ENCODE measurements at places on chromosomes 5 and 9. TPM values are rescaled to one million over a fixed set of nuclear protein-coding genes. Genes with fewer than 3 reads are reported as not detected.

GRCh38 chr9:35842020-35842745 lies 13.2 kb downstream of the TMEM8B start:
- H3K27ac ChIP-seq, result no peak overlapping the region
- no peak overlapping the region for H3K4me3 ChIP-seq
- no peak for DNase-seq

GRCh38 chr5:158117467-158118160 lies 258.7 kb upstream of the CLINT1 start:
- no peak for DNase-seq
- H3K4me1 ChIP-seq, result no peaks in the 10 kb centered on the region
- H3K36me3 ChIP-seq, result no peaks in the 10 kb centered on the region
- H3K27ac ChIP-seq, result no peak overlapping the region
- H3K27me3 ChIP-seq, result no peaks in the 10 kb centered on the region
- H3K4me3 ChIP-seq, result no peak overlapping the region

DNA sequence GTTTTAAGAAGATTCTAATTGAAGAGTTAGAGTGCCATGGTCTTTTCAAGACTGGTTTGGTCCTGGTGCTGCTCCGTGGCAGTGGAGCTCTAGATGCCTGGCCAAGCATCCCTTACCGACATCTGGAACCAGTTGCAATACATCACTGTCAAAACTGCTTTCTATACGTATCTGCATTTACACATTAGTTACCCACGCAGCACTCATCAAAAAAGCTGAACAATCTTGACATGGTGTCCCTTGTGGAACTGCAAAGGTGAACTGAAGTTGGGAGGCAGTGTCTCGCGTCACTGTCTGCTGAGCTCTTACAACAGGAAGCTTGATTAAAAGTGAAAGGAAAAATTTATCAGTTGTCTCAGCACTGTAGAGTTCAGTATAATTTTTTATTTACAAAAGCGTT lies 82.6 kb downstream of the PBX3 start:
- DNase-seq, result peak; percentile 1
- peaks cover 78% of the 10 kb centered on the region for H3K27me3 ChIP-seq
- no peak overlapping the region for H3K27ac ChIP-seq
- H3K4me1 ChIP-seq, result no peaks in the 10 kb centered on the region
- no peaks in the 10 kb centered on the region for H3K36me3 ChIP-seq

- no peaks in the 10 kb centered on the region for H3K27me3 ChIP-seq
- no peaks in the 10 kb centered on the region for H3K36me3 ChIP-seq
- H3K4me1 ChIP-seq, result no peaks in the 10 kb centered on the region
- no peak overlapping the region for H3K4me3 ChIP-seq
- DNase-seq, result no peak
Measured at GRCh38 chr5:85000671-85001070, 616.0 kb upstream of the EDIL3 start.

- no peak for DNase-seq
- H3K4me3 ChIP-seq, result no peak overlapping the region
Measured at GRCh38 chr5:36377192-36377591, 75.5 kb upstream of the RANBP3L start.

DNA sequence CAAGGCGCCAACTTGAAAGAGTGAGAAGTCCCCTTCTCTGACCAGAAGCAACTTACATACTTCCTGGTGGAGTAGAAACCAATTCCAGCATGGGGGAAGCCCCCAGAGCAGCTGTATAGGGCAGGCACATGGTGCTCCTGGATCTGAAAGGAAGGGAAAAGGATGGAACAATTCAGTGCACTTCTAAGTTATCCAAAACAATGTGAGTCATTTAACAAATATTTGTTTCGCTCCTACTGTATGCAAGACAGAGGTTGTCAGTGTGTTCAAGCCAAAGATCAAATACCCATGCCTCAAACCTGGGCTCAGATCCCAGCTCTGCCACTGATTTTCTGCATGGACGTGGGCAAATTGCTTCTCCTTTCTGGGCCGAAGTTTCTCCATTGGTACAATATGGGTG lies 67.1 kb downstream of the LHX2 start:
- no peak overlapping the region for H3K27ac ChIP-seq
- H3K27me3 ChIP-seq, result peaks cover 8% of the 10 kb centered on the region
- no peak overlapping the region for H3K4me3 ChIP-seq
- DNase-seq, result no peak

DNA sequence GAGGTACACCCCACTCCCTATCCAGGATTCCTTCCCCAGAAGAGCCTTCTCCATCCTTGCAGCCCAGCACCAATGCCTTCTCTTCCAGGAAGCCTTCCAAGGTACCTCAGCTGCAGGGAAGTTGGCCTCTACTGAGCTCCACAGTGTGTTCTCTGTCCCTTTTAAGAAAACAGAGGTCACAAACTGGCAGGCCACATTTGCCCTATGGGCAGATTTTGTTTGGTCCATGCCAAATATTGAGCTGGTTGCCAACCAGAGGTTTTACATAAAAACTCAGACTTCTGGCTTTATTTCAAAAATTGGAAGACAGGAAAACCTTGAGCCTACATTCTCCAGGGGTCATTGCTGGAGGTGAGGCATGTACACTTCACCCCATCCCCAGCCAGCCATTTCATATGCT lies 9.0 kb upstream of the NDST1 start:
- no peak for DNase-seq
- no peak overlapping the region for H3K27ac ChIP-seq
- H3K4me1 ChIP-seq, result peaks cover 10% of the 10 kb centered on the region
- no peak overlapping the region for H3K4me3 ChIP-seq

GRCh38 chr9:115758441-115758840 lies 395.1 kb upstream of the PAPPA start:
- DNase-seq, result no peak
- H3K4me1 ChIP-seq, result peaks cover 19% of the 10 kb centered on the region
- H3K4me3 ChIP-seq, result no peak overlapping the region
- H3K27me3 ChIP-seq, result no peaks in the 10 kb centered on the region

- DNase-seq, result no peak
- peaks cover 97% of the 10 kb centered on the region for H3K27me3 ChIP-seq
Measured at GRCh38 chr9:1047591-1048230, 2.4 kb upstream of the DMRT2 start.

GRCh38 chr9:21833090-21833801 lies 30.8 kb downstream of the MTAP start:
- H3K4me3 ChIP-seq, result no peak overlapping the region
- peaks cover 5% of the 10 kb centered on the region for H3K4me1 ChIP-seq
- no peaks in the 10 kb centered on the region for H3K27me3 ChIP-seq
- peaks cover 32% of the 10 kb centered on the region for H3K36me3 ChIP-seq

GRCh38 chr5:67543720-67544270 lies 347.2 kb upstream of the CD180 start:
- no peak overlapping the region for H3K4me3 ChIP-seq
- no peaks in the 10 kb centered on the region for H3K27me3 ChIP-seq
- no peak for DNase-seq
- no peaks in the 10 kb centered on the region for H3K4me1 ChIP-seq

- no peaks in the 10 kb centered on the region for H3K27me3 ChIP-seq
- peak overlapping the region; percentile 61 for H3K4me3 ChIP-seq
- H3K4me1 ChIP-seq, result peaks cover 10% of the 10 kb centered on the region
- H3K27ac ChIP-seq, result no peak overlapping the region
- no peak for DNase-seq
- H3K36me3 ChIP-seq, result no peaks in the 10 kb centered on the region
Measured at GRCh38 chr5:16615741-16616535, 859 bp downstream of the RETREG1 start.

DNA sequence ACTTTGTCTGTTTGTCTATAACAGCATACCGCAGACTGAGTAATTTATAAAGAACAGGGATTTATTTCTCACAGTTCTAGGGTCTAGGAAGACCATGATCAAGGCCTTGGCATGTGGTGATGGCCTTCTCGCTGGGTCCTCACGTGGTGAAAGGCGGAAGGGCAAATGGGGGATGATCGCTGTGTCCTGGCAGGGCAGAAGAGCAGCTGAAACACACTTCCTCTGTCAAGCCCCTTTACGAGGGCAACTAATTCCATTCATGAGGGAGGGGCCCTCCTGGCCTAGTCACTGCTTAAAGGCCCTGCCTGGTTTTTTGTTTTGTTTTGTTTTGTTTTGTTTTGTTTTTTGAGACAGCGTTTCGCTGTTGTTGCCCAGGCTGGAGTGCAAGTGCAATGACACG lies 41.9 kb upstream of the UBTD2 start:
- no peaks in the 10 kb centered on the region for H3K27me3 ChIP-seq
- no peak overlapping the region for H3K27ac ChIP-seq
- DNase-seq, result no peak
- no peaks in the 10 kb centered on the region for H3K4me1 ChIP-seq

GRCh38 chr5:140106805-140107311 lies 7.1 kb upstream of the PURA start:
- H3K4me3 ChIP-seq, result peak overlapping the region; percentile 84
- H3K27ac ChIP-seq, result peak overlapping the region; percentile 80
- no peaks in the 10 kb centered on the region for H3K27me3 ChIP-seq
- peaks cover 29% of the 10 kb centered on the region for H3K4me1 ChIP-seq
- no peak for DNase-seq

DNA sequence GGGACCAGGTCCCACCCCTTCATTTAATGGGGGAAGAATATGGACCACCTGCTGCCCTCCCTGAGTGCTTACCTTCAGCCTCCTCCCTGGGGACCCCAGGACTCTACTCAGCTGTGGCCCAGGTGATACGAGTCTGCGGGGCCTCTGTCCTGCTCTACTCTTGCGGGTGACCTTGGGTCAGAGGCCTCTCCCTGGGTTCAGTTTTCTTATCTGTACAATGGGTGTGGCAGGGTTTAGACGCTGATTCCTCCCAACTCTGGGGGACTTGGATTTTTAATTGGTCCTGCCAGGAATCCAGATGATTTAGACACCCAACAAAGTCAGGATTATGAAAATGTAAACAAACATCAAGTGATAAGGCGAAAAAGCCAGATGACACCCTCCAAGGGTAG lies 25.0 kb downstream of the FAM163B start:
- no peak for DNase-seq
- peaks cover 38% of the 10 kb centered on the region for H3K4me1 ChIP-seq
- H3K36me3 ChIP-seq, result no peaks in the 10 kb centered on the region
- no peak overlapping the region for H3K27ac ChIP-seq
- no peaks in the 10 kb centered on the region for H3K27me3 ChIP-seq

DNA sequence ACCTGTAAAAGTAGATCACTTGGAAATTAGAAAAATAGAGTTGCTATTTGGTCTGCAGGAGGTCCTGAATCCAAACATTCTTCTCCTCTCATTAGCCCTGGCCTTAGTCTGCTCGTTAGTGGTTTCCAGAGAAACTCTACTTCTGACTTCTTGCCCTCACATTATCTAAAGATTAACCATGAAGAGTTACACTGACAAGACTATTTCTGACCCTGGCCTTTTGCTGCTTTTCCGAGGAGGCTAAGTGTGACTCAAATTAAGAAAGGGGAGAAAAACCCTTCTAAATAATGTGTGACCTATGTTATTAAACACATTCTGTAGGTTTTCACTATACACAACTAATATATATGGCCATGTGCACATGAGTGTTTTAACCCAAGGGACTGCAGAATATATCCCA lies 302.4 kb downstream of the RAB3C start:
- no peak for DNase-seq
- no peaks in the 10 kb centered on the region for H3K36me3 ChIP-seq
- H3K4me1 ChIP-seq, result no peaks in the 10 kb centered on the region
- H3K4me3 ChIP-seq, result no peak overlapping the region
- no peaks in the 10 kb centered on the region for H3K27me3 ChIP-seq

- DNase-seq, result no peak
- no peak overlapping the region for H3K27ac ChIP-seq
- no peaks in the 10 kb centered on the region for H3K27me3 ChIP-seq
- no peak overlapping the region for H3K4me3 ChIP-seq
Measured at GRCh38 chr9:17088566-17088965, 46.3 kb upstream of the CNTLN start.

DNA sequence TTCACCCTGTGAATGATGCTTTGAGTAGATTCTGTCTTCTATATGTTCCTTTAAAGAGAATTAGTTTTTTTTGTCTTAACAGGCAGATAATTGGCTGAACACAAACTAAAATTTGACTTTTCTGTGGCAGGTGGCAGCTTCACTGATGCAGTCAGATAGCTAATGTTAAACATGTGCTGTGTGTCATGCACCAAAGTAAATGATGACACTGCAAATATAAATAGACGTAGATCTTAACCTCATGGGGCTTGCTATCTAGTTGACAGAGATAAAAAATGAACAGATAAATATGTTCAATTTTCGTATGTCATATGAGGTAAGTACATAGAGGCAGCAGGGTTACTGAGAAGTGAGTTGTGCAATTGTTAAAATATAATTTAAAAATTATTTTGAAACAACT lies 82.7 kb downstream of the PARP8 start:
- no peak overlapping the region for H3K27ac ChIP-seq
- peaks cover 3% of the 10 kb centered on the region for H3K4me1 ChIP-seq
- no peak overlapping the region for H3K4me3 ChIP-seq
- H3K36me3 ChIP-seq, result no peaks in the 10 kb centered on the region

GRCh38 chr9:76528056-76528455 lies 69.1 kb downstream of the GCNT1 start:
- H3K27ac ChIP-seq, result no peak overlapping the region
- no peaks in the 10 kb centered on the region for H3K4me1 ChIP-seq
- no peaks in the 10 kb centered on the region for H3K27me3 ChIP-seq
- no peaks in the 10 kb centered on the region for H3K36me3 ChIP-seq
- no peak overlapping the region for H3K4me3 ChIP-seq

GRCh38 chr5:149138182-149138923 lies 2.9 kb upstream of the ABLIM3 start:
- H3K4me3 ChIP-seq, result no peak overlapping the region
- no peak overlapping the region for H3K27ac ChIP-seq
- H3K36me3 ChIP-seq, result no peaks in the 10 kb centered on the region

- no peaks in the 10 kb centered on the region for H3K36me3 ChIP-seq
Measured at GRCh38 chr5:150642567-150642927, 2.1 kb downstream of the SYNPO start.

DNA sequence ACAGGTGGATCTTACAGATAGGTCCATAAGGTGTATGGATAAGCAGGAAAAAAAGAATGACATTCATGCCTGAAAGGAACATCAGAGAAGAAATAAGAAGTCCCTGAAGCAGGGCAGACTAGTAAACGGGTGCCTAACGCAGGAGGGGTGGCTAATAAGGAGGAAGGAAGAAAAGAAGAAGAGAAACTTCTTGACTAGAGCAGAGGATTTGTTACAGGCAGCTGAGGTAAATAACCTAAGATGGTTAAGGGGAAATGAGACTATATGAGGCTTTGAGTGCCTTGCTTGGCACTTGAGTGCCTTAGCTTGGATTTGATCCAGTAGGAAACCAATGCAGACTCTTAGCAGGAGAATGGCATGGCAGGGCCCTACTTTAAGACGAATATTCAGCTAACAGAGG lies 313.5 kb upstream of the PDE4D start:
- no peak overlapping the region for H3K4me3 ChIP-seq
- no peaks in the 10 kb centered on the region for H3K36me3 ChIP-seq
- no peak for DNase-seq

- H3K27ac ChIP-seq, result no peak overlapping the region
- no peak overlapping the region for H3K4me3 ChIP-seq
- no peak for DNase-seq
- no peaks in the 10 kb centered on the region for H3K27me3 ChIP-seq
- no peaks in the 10 kb centered on the region for H3K36me3 ChIP-seq
Measured at GRCh38 chr5:73390972-73391371, 57.6 kb downstream of the FOXD1 start.

Gene CD180
- 0.24 TPM for total RNA-seq

Gene RMND5B
- total RNA-seq, result 37.0 TPM

Gene COL27A1
- 37.6 TPM for total RNA-seq

Gene EGFL7
- total RNA-seq, result 98.5 TPM

Gene FREM1
- 4.2 TPM for total RNA-seq

Gene SLC4A9
- not detected for total RNA-seq

Gene DRD1
- 0.77 TPM for total RNA-seq

Gene UNC5A
- total RNA-seq, result 7.8 TPM
